ENCODE measurements at places on chromosomes 3 and 15. TPM values are rescaled to one million over a fixed set of nuclear protein-coding genes. Genes with fewer than 3 reads are reported as not detected.

Gene CCDC13
- total RNA-seq = 2.3 TPM

DNA sequence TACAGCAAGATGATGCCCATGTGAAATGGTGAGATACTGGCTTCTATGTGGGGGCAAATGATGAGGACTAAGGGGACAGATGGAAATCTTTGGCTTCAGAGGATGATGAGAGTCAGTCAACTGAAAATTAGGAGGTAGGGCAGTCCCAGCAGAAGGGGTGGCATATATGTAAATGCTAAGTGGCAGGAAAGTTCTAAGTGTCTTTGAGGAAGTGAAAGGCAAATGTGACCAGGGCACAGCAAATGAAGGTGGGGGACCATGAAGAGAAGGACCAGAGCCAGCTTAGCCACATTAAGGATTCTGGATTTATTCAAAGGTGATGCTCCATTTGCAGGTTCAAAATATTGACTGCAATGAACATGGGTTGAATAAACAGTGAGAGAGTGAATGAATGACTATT lies 29.2 kb upstream of the LIMD1 start:
- H3K4me1 ChIP-seq = no peaks in the 10 kb centered on the region
- no peaks in the 10 kb centered on the region for H3K27me3 ChIP-seq
- no peak for DNase-seq
- H3K4me3 ChIP-seq = no peak overlapping the region
- H3K36me3 ChIP-seq = no peaks in the 10 kb centered on the region

DNA sequence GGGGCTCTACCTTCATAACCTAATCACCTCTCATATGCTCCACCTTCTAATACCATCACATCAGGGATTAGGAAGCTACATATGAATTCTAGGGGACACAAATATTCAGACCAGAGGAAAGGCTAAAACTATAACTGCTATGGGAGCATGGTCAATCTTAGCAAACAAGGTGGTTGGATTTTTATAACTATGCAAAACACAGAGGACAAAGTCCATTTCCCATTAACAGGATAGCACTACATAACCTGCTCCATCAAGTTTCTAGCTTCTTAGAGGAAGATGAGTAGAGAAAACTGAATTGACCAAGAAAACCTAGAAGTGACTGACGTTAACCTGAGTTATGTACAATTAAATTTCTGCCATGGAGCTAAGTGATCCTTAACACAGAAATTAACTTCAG lies 398.6 kb downstream of the TBL1XR1 start:
- H3K27ac ChIP-seq = no peak overlapping the region
- H3K4me3 ChIP-seq = no peak overlapping the region
- no peaks in the 10 kb centered on the region for H3K27me3 ChIP-seq
- no peaks in the 10 kb centered on the region for H3K36me3 ChIP-seq
- H3K4me1 ChIP-seq = no peaks in the 10 kb centered on the region
- DNase-seq = no peak

DNA sequence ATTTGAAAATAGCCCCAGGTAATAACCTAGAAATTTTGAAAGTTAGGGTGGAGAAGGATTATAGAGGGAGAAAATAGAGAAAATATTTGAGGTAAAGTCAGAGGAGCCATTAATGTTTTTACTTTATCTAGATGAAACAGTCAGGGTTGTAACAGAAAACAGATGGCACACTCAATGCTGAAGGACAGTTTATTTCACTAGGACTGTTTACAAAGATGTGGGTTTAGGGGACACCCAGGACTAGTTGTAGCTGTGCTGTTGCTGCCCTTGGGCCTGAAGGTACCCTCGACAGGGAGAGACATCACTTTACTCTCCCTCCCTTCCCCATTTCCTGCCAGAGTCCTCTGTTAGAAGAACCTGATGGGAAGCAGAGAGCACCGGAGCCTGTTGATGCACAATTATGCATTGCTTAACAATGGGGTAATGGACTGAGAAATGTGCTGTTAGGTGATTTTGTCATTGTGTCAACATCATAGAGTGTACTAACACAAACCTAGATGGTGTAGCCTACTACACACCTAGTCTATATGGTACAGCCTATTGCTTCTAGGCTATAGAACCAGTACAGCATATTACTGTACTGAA lies 103.8 kb downstream of the GALK2 start:
- no peaks in the 10 kb centered on the region for H3K4me1 ChIP-seq
- no peaks in the 10 kb centered on the region for H3K27me3 ChIP-seq
- no peak for DNase-seq
- no peak overlapping the region for H3K4me3 ChIP-seq
- no peaks in the 10 kb centered on the region for H3K36me3 ChIP-seq
- H3K27ac ChIP-seq = no peak overlapping the region

- H3K4me1 ChIP-seq = peaks cover 26% of the 10 kb centered on the region
- H3K36me3 ChIP-seq = no peaks in the 10 kb centered on the region
- DNase-seq = no peak
- no peaks in the 10 kb centered on the region for H3K27me3 ChIP-seq
- H3K4me3 ChIP-seq = no peak overlapping the region
- H3K27ac ChIP-seq = no peak overlapping the region
Observed at GRCh38 chr3:15766406-15766805, 31.4 kb downstream of the ANKRD28 start.

Gene POMGNT2
- 21.6 TPM for total RNA-seq

Gene C2CD4A
- total RNA-seq = not detected

Gene SAMMSON
- total RNA-seq = not detected
